ENCODE measurements at places on chromosomes 6 and 20.

- no peak for DNase-seq
These were observed 2.8 kb downstream of the SNRPB2 start for GRCh38 chr20:16732506-16733152.

DNA sequence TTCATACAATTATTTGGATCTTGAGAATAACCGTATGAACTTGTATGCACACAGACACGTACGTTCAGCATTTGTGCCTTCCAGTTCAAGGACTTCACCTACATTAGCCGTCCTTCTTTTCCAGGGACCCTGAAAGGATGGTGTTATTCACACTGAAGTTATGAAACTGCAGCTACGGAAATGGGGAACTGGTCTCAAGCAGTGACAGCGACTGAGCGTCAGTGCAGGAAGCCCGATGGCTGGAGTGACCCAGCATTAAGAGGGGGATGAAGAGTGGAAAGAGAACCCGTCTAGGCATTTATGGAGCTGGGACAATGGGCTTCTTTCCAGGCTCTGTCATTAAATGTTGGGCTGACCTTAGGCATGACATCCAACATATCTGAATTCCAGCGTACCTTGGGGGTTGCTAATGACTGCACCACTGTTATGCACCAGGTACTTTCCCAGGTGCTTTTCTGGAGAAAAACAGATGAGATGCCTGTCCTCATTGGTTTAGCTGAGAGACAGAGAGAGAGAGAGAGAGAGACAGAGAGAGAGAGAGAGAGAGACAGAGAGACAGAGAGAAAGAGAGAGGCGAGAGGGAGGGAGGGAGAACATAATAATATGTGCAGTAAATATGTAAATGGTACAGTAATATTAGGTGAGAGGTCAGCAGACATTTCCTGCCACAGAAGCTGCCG is 204.7 kb upstream of the EXOC2 start:
- DNase-seq: no peak

GRCh38 chr6:87561017-87561416 is 28.8 kb downstream of the RARS2 start:
- DNase-seq: no peak

DNA sequence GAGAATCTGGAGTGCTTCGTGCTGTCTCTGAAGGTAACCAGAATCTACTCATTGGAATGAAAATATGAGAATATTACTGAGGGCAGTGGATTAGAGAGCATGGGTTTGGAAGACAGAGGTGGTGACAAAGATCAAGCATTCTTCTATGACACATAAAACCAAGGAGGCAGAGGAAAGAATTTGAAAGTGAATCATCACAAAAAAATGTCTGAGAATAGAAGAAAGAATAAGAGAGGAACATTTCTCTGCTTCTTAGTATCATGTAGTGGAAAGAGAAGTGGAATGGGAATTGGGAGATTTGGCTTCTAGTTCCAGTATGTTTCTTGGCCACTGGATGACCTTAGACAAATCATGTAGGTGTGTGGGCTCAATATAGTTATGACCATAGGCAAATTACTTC is 474.0 kb downstream of the TFAP2B start:
- no peak for DNase-seq

DNA sequence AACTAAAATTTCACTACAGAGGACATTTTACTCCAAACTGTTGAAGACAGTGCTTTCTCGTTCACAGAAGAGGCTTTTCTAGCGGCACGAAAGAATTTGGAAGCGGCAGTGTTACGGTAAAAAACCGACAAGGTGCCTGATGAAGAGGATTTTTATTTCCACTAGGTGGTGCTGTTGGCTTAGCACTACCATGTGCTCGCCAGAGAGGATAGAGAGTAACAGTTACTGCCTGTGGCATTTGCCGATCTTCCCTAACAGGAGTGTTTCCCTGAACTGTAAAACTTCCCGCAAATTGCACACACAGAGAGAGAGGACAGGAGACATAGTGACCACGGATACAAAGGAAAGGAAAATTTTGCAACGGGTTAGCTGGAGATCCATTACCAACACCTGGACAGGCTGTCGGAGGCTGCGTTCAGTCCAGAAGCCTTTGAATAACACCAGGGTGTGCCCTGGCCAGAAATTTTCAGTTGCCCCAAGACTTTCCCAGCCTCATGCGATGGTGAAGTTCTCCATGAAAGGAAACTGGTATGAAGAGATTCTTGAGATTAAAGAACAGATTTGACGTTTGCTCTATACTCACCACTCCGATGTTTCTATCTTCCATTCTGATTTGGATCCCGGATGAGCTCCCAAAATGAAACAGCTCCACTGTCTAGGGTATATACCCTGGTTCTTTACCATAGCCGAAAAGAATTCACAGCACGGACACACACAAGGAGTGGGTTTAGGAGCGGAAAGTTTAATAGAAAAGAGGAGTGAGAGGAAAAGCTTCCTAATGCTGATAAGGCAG is 48.1 kb downstream of the HLA-DPB1 start:
- no peak for DNase-seq

DNA sequence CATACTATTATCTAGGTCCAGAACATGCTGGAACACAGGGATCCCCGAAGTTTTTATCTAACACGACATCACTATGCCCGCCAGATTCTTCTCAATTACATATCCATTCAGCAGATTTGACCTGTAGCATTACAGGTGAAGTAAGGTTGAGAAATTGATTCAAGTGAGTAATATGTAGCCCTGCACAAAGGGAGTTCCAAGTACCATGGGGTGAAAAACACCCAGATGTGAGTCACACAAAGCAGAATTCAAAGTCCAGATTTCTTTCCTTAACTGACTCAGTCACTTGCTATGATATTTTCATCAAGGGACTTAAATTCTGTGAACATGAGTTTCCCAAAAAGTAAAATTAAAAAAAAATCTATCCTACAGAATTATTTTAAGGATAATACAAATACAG is 655.4 kb upstream of the PTCHD4 start:
- DNase-seq: no peak

All from activated CD4-positive, alpha-beta T cell treated with anti-CD3 and anti-CD28 coated beads for 4 hours (primary cell).